ENCODE measurements at places on chromosomes 2 and 18.
A peak's percentile ranks its signal among the peaks of the same experiment; 100 is the strongest.

GRCh38 chr2:29225814-29226213, 110.6 kb downstream of the CLIP4 start:
- DNase-seq, result no peak

DNA sequence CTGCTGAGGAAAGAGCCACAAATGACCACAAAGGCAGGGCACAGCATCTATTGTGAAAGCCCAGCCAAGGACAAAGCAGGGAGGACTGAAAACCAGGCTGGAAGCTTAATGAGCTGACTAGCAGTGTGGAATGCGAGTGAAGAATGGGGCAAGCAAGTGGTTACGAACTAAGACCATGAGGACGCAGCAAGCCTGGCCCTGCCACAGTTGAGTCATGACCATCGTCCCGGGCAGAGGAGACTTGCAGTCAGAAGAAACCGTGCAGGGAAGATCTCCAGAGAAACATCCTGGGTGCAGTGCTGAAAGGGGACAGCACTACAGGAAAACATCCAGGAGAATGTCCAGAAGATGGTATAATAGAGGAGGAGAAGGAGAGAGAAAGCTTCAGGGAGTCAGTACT, 120.5 kb upstream of the GYPC start:
- no peak for DNase-seq

DNA sequence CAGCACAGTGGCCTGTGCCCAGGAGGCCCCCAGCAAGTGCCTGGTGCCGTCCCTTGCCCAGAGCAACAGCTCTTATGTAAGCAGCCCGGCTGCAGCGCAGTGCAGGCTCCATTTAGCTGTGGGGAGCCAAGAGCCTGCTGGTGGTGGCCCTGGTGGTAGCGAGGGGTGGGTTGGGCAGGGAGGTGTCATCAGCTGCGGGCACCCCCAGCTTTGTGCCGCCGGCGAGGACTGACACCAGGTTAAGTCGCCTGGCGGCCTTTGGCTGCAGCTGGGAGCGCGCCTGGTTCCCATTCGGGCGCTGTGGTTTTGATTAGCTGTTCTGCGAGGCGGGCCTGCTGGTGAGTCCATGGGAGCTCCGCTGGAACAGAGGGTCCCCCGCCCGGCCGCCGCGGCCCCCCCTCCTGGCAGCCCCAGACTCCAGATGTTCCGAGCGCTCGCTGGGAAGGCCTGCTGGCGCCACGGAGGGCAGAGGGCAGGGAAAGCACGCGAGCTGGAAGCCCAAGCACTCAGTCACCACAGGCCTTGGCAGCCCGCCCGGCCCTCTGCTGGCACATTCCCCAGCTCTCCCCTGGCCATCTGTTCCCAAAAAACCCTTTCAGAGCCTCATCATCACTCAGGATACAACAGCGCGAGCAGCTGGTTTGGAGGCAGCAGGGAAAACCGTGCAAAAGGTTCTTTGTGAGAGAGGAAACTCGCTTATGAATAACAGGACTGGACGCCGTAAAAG, 18.4 kb downstream of the ATOH8 start:
- peak; percentile 100 for DNase-seq

DNA sequence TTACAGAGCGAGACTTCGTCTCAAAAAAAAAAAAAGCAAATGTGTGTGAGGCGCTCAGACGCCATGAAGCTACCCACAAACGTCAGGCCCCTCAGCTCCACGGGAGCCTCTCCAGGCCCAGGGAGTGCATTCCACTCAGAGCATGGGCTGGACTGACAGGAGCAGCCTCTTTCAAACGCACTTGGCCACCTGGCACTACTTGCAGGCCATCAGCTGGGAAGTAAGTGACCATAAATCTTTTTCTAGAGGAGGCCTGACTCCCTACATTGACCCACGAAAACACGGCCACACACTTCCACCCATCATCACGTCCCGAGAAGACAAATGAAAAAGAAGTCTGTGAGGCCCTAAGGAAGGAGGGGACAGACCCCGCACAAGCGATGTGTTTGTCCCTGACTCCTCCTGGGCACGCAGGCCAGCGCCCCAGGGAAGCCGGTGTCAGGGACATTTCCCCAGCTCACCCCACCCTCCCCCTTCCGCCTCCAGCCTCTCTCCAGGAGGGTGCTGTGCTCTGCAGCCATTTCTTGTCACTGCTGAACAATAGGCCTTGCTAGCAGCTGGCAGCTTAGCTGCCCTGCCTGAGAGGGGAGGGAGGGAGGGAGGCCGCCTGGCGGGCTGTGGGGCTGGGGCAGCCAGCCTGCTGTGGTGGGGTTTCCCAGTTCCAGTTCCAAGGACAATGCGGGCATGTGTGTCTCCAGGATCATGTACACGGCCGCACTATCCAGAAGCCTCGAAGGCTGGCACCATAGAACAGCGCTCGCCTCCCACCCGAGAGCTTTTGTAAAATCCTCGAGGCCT, 26.6 kb downstream of the SERTAD2 start:
- peak; percentile 97 for DNase-seq

- peak; percentile 68 for DNase-seq
Observed at GRCh38 chr2:177597759-177598158, 205.2 kb downstream of the AGPS start.

GRCh38 chr2:8608411-8608954, 73.4 kb upstream of the ID2 start:
- DNase-seq, result no peak

GRCh38 chr2:80429251-80429650, 124.7 kb upstream of the LRRTM1 start:
- DNase-seq, result peak; percentile 57

GRCh38 chr2:55087936-55088335, 37.7 kb upstream of the RTN4 start:
- DNase-seq, result no peak

DNA sequence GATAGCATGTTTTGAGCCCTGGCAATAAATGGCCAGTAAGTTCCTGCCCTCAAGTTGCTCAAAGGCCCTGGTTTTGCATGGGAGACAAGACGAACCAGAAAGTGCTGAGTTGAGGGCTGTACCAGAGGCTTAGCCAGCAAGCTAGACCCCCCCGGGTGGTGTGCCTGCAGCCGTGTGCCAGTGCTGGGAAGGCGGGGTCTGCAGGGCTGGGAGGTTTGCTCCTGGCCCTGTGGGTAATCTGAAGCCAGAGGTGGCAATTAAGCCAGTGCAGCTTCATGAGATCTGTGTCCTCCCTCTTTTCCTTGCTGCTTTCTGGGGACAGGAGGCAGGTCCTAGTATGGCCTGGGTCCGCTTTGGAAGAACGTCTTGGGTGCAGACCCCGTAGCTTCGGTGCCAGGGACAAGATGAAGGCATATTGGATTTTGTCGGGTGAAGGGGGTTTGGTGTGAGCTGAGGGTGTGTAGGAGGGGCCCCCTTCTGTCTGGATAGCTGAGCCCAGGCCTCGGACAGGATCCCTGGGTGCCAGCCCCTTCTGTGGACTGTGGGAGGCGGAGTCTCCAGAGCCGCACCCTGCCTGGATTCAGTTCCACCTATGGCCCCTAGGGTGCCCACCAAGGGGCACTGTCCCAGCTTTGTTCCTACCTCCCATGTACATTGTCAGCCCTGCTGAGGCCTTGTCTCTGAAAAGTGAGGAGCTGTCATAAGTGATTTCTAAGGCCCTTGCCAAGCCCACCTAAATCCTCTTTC, 15.6 kb downstream of the ATOH8 start:
- peak; percentile 92 for DNase-seq

DNA sequence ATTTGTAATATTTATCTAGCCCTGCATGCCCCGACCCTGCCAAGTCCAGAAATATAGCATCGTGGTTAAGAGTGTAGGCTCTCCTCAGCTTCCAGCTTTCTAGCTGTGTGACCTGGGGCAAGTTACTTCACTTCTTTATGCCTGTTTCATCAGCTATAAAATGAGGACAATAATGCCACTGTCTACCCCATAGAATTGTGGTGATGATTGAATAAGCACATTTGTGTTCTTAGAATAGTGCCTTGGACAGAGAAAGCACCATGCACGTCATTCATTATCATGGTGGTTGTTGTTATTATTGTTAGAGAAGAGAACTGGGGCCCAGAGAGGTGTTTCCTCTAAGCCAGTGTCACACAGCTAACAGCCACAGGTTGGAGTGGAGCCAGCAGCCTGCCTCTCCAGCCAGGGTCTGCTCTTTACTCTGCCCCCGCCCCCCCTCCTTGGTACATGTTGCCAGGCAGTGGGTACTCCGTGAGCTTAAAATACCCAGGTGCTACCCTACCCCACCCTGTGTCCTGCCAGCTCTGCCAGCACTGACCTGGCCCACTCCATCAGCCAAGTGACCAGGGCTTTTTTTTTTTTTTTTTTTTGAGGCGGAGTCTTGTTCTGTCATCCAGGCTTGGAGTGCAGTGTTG, 202.1 kb downstream of the CTIF start:
- DNase-seq, result no peak

- no peak for DNase-seq
Observed at GRCh38 chr2:232162187-232162586, 200.7 kb downstream of the DIS3L2 start.

DNA sequence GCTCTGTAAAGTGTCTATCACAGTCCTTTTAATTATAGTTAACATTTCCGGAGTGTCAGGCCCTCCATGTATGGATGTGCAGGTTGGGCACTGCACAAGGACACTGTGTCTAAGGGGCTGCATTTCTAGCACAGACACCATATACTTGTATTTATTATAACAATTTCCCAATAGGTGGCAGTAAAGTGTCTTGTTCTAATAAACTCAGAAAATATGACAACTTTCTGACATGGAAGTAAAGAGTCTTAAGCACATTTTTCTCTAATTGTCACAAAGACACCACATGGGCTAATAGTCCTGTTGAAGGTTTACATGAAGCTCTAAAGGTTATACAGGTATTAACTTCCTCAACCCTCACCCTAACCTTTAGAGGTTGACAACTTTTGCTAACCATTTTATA, 156.6 kb downstream of the DYSF start:
- DNase-seq, result peak; percentile 26

DNA sequence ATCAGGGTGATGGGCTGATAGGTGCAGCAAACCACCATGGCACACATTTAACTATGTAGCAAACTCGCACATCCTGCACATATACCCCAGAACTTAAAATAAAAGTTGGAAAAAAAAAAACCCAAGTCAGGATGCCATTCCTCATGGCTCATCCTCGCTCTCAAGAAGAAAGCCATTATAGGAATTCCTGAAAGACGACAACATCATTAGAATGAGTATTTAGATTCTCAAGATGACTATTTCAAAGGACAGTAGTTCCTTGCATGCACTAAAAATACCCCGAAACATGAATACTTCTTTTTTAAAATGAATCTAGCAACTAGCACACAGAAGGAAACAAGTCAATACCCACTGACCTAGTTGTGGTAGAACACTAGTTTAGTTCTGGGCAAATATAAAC, 285.8 kb upstream of the REV1 start:
- DNase-seq, result no peak

GRCh38 chr2:49416252-49416651, 261.9 kb upstream of the FSHR start:
- DNase-seq, result no peak

DNA sequence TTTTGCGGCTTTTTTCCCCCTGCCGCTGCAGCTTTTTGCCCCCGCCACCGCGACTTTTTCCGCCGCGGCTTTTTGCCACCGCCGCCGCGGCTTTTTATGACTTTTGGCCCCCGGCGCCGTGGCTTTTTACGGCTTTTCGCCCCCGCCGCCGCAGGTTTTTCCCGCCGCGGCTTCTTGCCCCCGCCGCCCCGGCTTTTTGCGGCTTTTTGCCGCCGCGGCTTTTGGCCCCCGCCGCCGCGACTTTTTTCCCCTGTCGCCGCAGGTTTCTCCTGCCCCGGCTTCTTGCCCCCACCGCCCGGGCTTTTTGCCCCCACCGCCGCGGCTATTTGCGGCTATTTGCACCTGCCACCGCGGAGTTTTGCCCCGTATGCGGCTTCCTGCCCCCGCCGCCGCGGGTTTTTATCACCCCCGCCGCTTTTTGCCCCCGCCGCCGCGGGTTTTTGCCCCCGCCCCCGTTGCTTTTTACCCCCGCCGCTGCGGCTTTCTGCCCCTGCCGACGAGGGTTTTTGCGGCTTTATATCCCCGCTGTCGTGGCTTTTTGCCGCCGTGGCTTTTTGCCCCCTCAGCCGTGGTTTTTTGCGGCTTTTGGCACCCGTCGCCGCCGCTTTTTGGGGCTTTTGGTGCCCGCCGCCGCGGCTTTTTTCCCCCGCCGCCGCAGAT, 2750.9 kb downstream of the RPIA start:
- no peak for DNase-seq

- no peak for DNase-seq
Observed at GRCh38 chr2:224242561-224242960, 159.3 kb downstream of the FAM124B start.

DNA sequence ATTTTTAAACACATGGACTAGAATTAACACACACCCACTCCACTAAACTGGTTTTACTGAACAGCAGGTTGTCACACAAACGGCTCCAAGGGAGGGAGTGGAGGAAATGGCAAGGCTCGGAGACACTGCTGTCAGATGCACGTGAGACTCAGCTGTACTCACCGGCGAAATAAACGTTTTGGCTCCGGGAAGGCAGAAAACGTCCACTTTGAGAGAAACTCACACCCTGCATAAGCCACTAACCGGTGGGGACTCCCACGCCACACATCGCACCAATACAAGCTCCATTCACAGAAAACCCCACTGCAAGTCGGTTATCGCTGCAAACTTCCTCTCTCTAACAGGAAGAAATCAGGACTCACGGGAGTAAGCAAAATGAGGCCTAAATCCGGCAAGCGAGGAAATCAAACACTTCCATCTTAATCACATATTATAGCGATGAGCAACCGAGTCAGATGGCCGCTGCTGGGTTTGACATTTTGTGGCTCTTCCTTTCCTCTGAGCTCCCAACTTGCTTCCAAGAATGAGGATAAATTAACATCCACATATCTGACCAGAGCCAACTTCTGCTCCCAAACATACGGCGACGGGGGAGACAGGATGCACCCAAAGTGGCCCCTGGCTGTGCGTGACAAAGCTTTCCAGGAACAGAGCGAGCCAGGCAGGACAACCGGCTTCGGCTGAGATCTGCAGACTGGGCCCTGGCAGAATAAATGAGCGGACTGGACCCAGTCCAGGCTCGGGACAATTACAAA, 63.5 kb downstream of the HDAC4 start:
- DNase-seq, result no peak

DNA sequence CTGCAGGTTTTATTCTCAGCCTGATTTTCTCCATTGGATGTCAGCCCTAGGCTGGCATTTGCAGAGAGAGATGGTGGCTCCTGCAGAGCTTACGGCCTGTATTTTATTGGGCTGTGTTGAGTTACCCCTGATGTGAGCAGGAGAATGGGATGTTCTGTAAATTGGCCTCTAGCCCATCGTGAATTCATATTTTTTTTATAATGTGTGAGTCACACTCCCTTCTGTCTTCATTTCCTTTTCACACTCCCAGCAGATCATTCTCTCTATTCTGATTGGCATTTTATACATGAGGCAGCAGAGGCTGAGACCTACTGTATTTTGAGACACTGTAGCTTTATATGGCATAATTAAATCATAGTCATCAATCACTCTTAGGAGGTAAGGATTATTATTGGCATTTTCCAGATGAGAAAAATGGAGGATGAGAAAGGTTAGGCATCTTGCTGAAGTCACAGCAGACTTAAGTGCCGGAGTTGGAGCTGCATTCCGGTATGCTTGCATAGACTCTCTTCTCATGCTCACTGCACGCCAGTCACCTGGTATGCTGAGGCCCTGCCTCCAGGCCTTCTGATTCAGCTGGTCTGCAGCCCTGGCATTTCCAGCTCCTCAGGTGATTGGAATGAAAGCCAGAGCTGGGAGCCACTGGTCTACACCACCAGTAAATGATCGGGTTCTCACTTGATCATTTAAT, 142.4 kb downstream of the NEDD4L start:
- no peak for DNase-seq

GRCh38 chr2:98252038-98252773, 94.0 kb upstream of the CNGA3 start:
- no peak for DNase-seq

- DNase-seq, result peak; percentile 56
Observed at GRCh38 chr2:42359965-42360483, 993 bp downstream of the COX7A2L start.

All from NCI-H82 (cell line).